Cortex of kidney (tissue), 1 donor: ENCODE measurements at places on chromosomes 5 and 9.

GRCh38 chr5:64678374-64678773, 11.9 kb upstream of the SHISAL2B start:
- DNase-seq: no peak

GRCh38 chr5:166251786-166252185, 2039.7 kb upstream of the WWC1 start:
- DNase-seq: no peak

DNA sequence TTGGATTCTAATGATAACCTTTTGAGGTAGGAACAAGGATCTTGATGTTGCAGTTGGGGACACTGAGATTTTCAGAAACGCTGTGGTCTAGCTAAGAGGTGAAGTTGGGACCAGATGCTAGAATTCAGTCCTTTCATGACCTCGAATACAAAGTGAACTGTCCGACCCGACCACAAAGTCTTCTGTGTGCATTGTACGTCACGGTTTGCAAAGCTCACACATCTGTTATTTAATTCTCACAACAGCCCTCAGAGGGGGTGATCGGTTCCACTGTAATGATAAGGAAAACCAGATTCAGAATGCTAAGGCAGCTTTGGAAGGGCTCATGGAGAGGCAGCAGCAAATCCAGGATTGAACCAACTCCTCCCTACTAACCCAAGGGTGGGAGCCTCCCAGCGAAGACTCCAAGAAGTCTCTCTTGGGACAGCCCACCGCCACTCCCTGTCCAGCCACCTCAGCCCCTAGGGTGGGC, 16.6 kb upstream of the KIF12 start:
- DNase-seq: no peak

DNA sequence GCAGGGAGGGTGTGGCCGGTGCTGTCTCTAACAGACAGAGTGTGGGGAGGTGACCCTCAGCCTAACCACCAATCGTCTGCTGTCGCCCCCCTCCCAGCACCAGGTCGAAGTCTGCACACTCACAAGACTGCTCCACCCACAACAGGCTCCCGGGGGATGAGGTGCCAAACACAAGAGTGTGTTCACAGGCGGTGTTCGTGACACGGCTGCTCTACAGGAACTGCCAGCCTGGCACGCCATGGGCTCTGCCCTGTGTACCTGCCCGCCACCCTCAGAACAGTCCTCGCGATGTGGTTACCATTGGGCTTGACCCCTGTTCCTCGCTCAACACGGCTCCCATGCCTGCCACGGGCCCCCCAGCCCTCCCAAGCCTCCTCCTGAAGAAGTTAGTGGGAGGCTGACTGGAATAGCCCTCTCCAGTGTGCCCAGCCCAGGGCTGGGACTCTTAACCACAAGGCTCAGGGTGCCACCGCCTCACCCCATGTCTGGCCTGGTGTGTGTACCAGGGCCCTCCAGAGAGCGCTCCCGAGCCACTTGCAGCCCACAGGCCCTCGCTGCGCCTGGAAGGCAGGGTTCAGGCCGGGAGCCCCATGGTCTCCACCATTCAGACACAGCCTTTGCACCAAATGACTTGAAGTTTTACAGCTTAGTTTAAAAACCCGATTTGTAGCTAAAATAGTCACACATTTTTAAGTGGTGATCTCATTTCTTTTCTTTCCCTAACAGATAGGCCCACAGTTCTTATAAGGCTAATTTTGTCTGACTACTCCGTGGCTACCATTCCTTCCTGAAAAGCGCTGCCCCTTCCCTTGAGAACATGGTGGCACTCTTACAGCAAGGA, 102.5 kb downstream of the CAMSAP1 start:
- DNase-seq: no peak

- no peak for DNase-seq
These were observed 86.7 kb upstream of the STARD4 start for GRCh38 chr5:111598996-111599395.

DNA sequence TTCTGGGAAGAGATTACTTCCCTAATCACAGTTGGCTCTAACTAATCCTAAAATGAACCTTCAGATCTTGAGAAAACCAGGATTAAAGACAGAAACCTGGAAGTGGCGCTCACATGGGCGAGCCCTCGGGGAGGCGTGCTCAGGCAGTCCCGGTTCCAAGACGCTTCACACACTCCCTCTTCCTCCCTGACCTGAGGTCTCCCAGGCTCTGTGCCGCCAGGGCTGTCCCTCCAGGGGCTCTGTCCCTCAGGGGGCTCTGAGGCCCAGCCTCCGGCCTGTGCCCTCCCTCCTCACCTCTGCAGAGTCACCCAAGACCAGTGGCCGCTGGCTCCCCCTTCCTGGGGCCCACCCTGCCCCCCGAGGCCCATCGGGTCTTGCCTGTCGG, 10.2 kb downstream of the SLC9A3 start:
- DNase-seq: no peak
